ENCODE measurements at places on chromosomes 16 and 17.
A peak's percentile ranks its signal among the peaks of the same experiment; 100 is the strongest.

DNA sequence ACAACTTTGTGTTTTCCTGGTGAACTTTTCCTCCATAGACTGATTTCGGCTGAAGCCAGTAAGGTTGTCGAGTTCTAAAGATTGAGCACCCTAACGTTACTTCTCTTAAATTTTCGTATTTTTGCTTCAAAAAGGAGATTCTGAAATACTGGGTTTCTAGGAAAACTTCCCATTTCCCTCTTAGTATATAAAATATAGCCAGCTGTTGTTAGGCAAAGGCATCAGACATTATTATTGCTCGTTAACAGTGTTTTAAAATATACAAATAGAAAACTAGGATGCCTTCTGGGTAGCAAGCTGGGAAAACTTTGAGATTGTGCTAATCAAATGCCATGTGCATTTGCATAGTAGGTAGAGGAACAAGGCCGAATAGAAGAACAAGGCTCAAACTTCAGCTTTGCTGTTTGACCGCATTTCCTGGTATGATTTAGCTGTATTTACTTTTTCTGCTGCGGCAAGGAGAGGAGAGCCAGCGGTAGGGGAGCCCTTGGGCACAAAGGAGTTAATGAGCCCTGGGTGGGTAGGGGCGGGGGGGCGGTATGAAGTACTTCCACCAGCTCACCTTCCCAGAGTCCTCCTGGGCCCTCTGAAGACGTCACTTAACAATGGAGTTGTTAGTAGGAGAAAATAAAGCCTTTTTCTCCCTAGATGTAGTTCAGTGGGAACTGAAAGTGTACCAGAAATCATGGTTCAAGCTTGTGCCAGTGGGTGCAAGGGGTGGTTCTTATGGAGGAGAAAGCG is 151.9 kb downstream of the MSI2 start:
- peak; percentile 20 for DNase-seq

- no peak for DNase-seq
Measured at GRCh38 chr17:16425698-16426659, 10.6 kb downstream of the TRPV2 start.

DNA sequence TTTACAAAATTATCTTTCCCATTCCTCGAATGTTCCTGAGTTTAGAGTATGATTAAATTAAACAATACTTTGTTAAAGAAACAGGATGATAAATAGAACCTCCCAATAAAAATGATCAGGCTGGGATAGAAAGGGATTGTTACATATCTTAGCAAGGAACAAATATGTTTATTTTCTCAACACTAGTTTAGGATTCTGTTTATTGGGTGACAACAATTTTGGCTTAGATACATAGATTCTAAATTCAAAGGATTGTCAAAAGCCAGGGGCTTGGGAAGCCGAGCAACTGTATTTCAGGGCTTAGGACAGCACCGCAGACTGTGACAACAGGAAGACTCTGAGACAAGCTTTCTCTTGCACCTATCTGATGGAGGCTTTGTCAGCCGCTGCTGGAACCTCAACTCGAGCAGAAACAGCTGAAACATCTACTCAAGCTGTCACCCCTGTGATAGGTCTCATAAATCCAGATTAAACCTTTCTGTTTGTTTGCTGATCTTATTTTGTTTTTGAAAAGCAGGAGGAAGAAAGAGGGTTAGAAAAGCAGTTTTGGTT is 562.8 kb upstream of the ZFHX3 start:
- no peak for DNase-seq

GRCh38 chr17:63798572-63799106 is 24.7 kb downstream of the DDX42 start:
- no peak for DNase-seq

Measured in epithelial cell of esophagus (primary cell).